ENCODE measurements at places on chromosomes 5 and 9.

DNA sequence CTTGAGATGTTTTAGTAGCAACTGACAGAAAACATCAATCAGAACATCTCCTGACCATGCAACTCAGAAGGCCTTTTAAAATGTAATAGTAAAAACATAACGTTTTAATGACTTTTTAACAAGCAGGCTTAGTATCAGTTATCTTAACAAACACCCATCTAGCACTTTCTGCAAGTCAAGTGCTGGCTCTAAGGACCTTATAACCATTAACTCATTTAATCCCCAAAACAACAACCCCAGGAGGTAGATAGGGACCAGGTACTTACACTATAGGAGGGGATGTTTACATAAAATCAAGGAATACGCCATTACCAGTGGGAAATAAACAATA, 41.8 kb downstream of the ROR2 start:
- no peak for DNase-seq

GRCh38 chr5:163089926-163090325, 347.5 kb upstream of the CCNG1 start:
- no peak for DNase-seq

DNA sequence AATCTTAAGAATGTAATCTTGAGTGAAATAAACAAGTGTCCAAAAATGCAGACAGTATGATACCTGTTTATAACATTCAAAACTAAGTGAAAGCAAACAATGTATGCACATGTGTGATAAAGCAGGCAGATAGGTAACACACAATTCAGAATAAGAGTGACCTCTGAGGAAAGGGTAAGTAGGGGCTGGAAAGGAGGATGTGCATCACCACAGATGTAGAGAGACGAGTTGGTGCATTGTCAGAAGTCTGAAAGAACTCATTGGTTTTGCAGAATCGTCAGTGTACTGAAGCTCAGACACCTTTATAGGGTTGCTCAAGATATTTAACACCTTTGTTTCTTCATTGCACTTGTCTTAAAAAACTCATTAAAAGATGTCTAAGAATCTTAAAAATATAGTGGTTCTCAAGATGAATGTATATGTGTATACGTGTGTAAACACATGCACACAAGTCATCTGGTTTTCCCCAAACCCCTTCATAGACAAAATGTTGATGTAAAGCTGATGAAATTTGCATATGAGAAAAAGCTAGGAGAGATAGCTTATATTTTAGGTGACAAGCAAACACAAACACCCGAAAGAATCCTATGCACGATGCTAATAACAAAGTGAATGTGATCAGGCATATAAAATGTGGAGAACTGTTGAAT, 197.6 kb upstream of the MEF2C start:
- no peak for DNase-seq

- DNase-seq: no peak
These were observed 6.1 kb downstream of the SLC31A2 start for GRCh38 chr9:113156880-113157279.

DNA sequence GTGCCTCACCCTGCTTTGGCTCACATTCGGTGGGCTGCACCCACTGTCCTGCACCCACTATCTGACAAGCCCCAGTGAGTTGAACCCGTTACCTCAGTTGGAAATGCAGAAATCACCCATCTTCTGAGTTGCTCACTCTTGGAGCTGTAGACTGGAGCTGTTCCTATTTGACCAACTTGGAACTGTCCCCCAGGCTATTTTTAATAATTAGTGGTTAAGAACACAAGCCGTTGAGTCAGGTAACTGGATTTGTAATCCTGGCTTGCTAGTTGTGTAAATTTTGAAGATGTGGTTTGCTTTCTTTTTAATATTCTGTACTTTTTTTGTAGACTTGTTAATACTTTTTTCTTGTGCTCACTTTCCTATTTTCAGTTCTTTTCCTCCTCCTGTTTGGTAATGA, 81.2 kb downstream of the CNTLN start:
- DNase-seq: no peak

- no peak for DNase-seq
These were observed 473.5 kb downstream of the MAT2B start for GRCh38 chr5:163978897-163979296.

DNA sequence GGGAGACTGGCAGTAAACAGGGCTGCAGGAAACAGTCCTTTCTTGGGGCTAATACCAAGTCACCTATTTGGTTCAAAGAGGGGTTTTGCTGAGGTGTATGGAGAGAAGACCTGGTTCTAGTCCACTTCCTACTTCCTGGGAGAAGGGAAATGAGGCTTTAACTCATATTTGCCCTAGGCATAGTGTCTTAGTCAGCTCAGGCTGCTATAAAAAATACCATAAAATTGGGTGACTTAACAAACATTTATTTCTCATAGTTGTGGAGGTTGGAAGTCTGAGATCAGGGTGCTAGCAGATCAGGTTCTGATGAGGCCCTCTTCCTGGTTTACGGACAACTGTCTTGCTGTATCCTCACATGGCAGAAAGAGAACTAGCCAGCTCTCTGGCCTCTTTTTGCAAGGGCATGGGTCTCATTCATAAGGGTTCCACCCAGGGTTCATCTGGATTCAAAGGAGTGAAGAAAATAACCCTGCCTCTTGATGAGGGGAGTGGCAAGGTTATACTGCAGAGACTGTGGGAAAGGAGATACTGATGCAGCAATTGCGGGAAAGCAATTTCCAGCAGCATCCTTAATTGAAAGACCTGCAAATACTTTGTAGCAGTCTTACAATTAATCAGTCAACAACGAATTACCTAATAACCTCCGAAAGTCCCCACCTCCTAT, 40.5 kb downstream of the ANKDD1B start:
- DNase-seq: no peak
